CD8-positive, alpha-beta memory T cell (primary cell): ENCODE measurements at places on chromosomes 1 and 21.

- DNase-seq = no peak
Measured at GRCh38 chr1:243271996-243272395, 16.2 kb downstream of the SDCCAG8 start.

GRCh38 chr1:160207771-160208556 lies 2.8 kb downstream of the PEA15 start:
- DNase-seq = no peak

GRCh38 chr1:172746091-172746949 lies 87.4 kb downstream of the FASLG start:
- DNase-seq = peak; percentile 72

- no peak for DNase-seq
Measured at GRCh38 chr1:109235137-109235536, 14.2 kb upstream of the CELSR2 start.
